BJ (cell line): ENCODE measurements at places on chromosomes 1 and 21. TPM values are rescaled to one million over a fixed set of nuclear protein-coding genes. Genes with fewer than 3 reads are reported as not detected.

DNA sequence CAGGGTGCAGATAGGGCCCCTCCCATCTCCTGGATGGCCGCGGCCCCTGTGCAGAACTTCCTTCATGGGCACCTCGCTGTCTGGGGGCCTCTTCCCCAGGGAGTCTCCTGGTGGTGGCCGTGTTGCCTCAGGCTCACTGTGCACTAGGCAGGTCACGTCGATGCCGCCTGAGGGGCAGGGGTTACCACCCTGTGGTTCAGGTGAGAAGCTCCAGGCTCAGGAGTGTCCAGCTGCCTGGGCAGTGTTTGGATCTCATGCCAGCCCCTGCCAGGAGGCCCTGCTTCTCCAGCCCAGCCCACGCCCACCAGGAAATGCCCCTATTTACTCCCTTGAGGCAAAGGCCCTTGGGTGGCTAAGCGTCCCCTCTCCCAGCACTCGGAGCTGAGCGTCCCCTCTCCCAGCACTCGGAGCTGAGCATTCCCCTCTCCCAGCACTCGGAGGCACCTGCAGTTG is 2.1 kb downstream of the ITGB2 start:
- DNase-seq: no peak

DNA sequence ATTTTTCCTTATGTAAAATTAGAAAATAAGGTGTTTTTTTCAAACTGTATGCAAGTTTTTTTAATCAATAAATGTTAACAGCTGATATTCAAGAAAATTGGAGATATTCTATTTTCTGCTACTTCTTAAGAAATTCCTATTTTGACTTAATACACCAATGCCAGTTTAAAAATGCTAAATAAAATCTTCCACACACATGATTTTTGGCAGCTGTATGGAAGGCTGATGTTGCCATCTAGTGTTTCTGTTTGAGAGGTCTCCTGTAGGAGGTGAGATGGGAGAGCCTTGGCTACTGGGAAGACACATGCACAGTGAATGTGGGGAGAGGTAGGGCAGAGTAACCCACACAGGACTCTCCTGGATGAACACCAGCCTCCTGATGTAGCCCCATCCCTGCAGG is 29.2 kb upstream of the OR2B11 start:
- no peak for DNase-seq

OR6N1 gene
- polyA plus RNA-seq: not detected in 2 replicates

DNA sequence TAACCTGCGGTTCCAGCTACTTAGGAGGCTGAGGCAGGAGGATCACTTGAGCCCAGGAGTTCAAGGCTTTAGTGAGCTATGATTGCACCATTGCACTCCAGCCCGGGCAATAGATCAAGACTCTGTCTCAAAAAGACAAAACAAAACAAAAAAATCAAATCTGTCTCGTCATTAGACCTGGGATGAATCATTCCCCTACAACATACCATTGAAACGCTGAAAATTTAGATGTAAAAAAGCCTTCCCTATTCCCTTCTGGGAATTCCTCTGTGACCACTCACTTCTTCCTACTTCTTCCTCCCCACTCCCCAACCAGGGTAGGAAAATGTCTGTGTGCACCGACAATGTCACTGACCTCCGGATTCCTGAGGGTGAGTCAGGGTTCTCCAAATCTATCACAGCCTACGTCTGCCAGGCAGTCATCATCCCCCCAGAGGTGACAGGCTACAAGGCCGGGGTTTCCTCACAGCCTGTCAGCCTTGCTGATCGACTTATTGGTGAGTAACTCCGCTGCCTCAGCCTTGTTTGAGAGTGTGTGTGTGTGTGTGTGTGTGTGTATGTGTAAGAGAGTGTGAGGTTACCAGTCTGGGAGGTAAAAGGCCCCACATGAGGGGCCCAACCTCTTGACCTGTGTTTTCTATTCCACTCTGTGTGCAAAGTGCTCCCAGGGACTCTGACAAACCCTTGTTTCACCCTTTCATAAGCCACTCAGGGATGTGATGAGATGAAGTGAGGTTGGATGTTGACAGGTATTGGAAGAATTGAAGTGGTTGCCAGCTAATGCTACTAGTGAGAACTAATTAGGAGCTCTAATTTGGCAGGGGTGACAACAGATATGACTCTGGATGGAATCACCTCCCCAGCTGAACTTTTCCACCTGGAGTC is 16.3 kb upstream of the SARS1 start:
- peak; percentile 96 for DNase-seq

OR2T29 gene
- polyA plus RNA-seq: not detected in 2 replicates

LEPR gene
- polyA plus RNA-seq: 7.4 and 14.9 TPM in 2 replicates
